ENCODE measurements at places on chromosomes 5 and 9.

GRCh38 chr5:78735834-78736463 lies 87.4 kb upstream of the LHFPL2 start:
- no peak for DNase-seq

DNA sequence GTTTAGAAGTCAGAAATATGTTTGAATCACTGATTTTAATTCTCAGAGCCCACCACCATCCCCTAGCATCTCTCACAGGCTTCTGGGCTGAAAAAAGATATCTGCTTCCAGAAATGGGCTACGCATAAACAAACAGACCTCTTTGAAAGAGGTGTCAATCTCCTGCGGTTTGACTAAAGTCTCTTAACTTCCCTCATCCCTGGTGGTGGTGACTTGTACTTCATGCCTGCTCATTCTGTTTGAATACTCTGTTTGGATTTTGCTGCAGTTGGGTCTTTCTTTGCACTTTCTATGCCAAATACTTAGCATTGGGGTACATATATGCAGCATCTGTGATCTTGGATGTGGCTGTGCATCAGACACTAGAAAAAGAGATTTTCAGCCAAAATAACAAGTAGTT lies 157.2 kb upstream of the ATP10B start:
- DNase-seq = no peak

DNA sequence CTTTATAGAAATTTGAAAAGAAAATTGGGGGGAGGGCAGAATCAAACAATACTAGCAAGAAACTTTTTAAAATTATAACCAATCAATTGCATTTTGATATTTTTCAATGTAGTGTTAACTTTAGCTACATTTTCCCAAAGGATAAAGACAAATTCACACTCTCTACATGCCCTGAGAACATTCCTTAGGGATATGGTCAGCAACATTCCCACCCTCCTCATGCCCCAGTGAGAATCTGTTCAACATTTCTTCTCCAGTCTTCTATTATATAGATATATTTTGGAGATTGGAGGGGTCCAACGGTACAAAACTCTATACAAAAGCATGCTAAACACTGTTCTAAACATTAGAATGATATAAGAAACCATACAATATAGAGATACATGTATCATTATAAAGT lies 11.6 kb upstream of the PRR16 start:
- no peak for DNase-seq

DNA sequence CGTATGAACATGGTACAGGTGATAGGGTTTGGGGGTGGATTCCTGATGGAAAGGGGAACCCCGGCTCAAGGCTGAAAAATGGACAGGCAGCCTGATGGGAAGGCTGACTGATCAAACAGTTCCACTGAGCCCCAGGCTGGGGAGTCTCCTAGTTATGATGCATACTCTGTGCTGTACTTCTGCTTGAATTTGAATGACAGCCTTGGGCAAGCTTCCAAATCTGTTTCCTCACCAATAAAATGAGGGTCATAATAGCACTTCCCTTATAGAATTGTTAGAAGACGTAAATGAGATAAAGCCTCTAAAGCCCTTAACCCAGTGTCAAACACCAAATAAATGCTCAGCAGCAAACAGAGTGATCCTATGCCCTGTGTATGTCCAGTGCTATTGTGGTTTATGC lies 478.5 kb upstream of the DMAC1 start:
- DNase-seq = no peak

DNA sequence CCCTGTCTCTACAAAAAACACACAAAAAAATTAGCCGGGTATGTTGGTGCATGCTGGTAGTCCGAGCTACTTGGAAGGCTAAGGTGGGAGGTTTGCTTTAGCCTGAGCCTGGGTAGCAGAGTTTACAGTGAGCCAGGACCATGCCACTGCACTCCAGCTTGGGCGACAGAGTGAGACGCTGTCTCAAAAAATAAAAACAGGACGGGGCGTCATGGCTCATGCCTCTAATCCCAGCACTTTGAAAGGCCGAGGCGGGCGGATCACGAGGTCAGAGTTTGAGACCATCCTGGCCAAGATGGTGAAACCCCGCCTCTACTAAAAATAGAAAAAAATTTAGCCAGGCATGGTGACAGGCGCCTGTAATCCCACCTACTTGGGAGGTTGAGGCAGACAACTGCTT lies 40.3 kb downstream of the UBE2D2 start:
- no peak for DNase-seq

GRCh38 chr5:128276537-128277216 lies 193.1 kb downstream of the SLC12A2 start:
- DNase-seq = no peak

DNA sequence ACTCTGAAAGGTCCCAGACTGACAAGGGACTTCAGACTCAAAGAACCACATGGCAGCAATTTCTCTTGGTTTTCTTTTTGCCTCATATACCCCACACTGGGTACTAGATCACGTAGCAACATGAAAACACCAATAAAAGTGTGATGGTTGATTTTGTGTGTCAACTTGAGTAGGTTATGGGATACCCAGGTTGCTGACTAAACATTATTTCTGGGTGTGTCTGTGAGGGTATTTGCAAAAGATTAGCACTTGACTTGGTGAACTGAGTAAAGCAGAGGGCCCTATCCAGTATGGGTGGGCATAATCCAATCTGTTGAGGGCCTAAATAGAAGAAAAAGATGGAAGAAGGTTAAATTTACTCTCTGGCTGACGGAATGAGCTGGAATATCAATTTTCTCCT lies 53.8 kb upstream of the ZNF618 start:
- no peak for DNase-seq

DNA sequence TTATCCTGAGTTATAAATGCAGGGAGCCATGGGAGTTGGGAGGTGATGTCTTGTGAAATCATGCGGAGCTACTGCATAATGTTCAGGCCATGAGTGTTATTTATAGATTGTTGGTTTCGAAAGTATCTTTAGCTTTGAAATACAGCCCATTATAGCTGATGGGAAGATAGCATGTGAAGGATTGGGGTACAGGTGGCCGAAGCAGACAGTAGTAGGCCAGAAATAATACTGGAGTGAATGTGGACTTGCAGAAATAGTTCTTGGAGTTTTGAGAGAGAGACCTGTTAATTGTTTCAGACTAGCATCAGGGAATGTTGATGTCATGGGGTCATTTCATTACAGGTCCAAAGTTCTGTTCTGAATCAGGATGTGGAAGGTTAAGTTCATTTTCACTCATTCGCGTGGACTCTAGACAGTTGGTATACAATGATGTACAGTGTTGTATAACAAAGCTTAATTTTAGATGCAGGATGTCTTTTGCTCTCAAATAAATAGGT lies 3.8 kb downstream of the ATP6V1G1 start:
- no peak for DNase-seq

GRCh38 chr9:134914501-134914834 lies 3.2 kb downstream of the FCN1 start:
- DNase-seq = no peak

DNA sequence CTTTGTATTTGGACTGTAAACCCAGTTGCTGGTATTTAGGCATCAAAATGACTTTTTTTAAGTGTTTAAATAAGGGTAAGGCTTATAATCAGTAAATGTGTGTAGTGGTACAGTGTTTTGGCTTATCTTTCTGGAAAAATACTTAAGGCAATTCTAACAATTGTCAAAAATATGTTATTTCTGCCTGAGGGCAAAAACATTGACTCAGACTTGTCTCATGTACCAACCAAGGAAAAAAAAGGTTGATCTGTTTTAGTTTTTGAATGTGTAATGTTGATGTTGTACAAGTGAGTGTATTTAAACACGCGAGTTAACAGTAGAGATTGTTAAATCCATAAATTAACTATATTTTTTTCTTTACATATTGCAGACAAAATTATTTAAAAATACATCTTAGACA lies 277.8 kb upstream of the TYRP1 start:
- DNase-seq = no peak

GRCh38 chr9:89502038-89502601 lies 4.2 kb upstream of the SEMA4D start:
- DNase-seq = no peak

DNA sequence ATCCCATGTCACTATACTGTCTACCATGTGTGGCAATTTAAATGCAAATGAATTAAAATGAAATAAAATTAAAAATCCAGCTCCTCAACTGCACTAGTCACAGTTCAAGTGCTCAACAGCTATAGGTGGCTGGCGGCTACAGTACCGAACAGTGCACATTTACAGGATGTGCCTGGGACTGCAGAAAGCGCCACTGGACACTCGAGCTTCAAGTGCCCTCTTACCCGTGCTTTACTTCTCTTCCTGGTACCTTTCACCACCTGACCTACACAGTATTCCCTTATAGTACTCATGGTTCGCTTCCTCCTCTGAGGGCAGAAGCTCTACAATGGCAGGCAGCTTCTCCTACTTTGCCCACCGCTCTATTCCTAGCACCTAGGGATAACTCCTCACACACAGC lies 166.6 kb downstream of the FANCC start:
- no peak for DNase-seq

DNA sequence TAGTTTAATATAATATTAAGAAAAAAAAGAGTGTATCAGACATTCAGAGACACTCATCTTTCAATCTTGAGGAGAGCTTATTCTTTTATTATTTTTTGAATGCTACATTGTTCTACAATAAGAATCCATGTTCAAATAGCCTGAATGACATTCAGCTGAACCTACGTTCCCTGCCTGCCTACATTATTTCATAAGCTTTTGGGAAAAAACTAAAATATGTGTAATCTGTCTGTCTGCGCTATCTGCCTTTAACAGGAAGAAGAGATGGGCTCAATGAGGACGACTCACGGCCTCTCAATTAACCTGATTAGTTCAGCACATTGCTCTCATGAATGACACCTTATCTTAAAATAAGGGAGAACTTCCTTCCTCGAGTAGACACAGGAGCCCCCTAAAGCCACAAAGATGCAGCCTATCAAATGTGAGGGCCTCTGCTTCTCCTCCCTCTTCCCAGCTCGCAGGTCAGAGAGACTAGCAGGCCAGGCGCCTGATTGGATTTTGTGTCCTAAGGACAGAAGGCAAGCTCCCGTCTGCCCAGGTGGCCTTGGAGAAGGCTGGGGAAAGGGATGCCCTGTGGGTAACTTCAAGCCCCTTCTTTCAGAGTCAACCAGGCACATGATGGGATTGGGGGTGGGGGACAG lies 37.8 kb downstream of the EBF1 start:
- DNase-seq = no peak
